ENCODE measurements at places on chromosomes 1 and 21. TPM values are rescaled to one million over a fixed set of nuclear protein-coding genes. Genes with fewer than 3 reads are reported as not detected.

Gene NEGR1
- polyA plus RNA-seq: 1.3 TPM

Gene MYOG
- polyA plus RNA-seq: not detected

Gene DENND2C
- 2.0 TPM for polyA plus RNA-seq

GRCh38 chr1:75673885-75674284 is 50.6 kb upstream of the ACADM start:
- no peak for DNase-seq

GRCh38 chr1:111720977-111721786 is 18.0 kb downstream of the INKA2 start:
- DNase-seq: no peak

GRCh38 chr1:232182236-232182635 is 447.7 kb downstream of the SIPA1L2 start:
- DNase-seq: no peak

DNA sequence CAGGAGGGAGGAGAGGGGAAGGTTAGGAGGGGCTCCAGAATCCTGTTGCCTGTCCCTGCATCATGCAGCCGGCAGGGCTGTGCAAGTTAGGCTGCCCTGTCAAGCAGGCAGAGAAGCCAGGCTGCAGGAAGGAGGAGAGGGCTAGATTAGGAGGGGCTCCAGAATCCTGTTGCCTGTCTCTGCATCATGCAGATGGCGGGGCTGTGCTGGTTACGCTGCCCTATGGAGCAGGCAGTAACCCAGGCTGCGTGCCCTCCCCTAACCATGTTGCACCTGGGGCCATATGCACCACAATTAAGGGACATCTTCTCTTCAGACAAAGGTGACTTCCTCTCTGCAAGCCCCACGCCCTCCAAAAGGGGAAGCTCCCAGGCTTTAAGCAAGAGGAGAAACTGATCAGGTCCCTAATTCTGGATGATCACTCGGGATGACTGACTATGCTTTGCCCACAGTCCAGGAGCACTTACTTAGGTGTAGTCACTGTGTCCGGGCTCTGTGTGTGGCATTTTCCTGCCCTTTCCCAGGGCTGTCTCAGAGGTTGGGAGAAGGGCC is 457.4 kb downstream of the SETD4 start:
- no peak for DNase-seq

DNA sequence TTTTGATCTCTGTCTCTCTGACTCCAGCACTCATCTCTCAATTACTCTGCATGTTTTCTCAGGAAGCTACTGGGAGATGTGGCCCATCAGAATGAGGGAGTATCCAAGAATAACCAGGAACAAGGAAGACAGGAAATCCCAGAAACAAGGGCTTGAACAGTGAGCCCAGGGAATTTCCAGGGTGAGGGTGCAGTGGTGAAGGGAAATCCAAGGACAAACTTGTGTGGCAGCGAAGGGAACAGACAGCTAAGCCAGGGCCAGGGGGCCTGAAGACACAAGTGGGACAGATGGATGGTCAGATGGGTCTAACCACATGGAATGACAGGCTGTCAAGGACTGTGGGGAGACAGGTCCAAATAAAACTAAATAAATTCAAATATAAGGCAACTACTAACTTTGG is 121.8 kb upstream of the ERRFI1 start:
- no peak for DNase-seq

Measured in lung (tissue), 17 donors.